ENCODE measurements at places on chromosomes 4 and X.

GRCh38 chr4:176437756-176438155 is 118.0 kb downstream of the SPCS3 start:
- DNase-seq = no peak

DNA sequence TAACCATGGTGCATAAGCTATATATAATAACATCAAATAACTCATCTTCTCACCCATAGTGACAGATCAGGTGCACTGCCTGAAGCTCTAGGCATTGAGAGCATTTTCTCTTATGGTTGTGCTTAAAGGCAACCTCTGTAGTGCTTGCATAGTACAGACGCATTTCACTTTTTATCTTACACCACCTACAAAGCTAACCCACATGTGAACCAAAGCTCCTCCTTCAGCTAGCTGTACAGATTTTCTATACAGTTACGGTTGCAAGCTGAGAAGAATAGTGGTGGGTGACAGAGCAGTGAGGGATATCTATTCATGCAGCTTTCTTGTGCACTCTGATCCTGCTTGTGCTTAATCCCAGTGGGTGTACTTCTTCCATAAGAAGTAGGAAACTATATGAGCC is 1525.2 kb downstream of the STIM2 start:
- no peak for DNase-seq

GRCh38 chr4:120853161-120853935 is 69.2 kb downstream of the PRDM5 start:
- no peak for DNase-seq

DNA sequence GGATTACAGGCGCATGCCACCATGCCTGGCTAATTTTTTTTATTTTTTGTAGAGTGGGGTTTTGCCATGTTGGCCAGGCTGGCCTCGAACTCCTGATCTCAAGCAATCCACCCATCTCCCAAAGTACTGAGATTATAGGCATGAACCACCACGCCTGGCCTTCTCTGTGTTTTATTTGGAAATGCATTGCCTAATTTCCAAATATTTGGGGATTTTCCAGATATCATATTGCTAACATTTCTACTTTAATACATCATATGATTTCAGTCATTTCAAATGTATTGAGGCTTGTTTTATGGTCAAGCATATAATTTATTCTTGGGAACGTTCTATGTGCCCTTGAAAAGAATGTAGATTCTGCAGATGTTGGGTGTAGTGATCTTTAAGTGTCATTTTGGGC is 38.8 kb downstream of the FGF2 start:
- peak; percentile 37 for DNase-seq

GRCh38 chr4:3711183-3712111 is 54.7 kb upstream of the ADRA2C start:
- DNase-seq = no peak

DNA sequence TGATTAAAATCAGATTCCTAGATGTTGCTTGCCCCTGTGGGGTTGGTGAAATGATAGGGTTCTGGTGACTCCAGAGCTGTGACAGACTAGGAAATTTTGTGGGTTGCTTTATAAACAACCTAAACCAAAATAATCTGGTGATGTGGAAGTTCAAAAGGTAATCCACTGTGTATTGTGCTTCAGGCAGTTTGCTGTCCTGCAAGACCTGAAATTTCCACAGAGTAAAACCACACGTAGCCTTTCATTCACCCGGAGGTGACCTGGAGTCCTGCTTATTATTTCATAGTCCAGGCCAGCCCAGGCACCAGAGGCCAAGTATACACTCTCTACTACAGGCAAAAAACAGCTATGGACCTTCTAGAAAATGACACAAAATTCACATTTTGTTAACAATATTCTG is 114.6 kb upstream of the CBR4 start:
- no peak for DNase-seq

- DNase-seq = no peak
Measured at GRCh38 chr4:78129383-78130108, 72.4 kb downstream of the FRAS1 start.

DNA sequence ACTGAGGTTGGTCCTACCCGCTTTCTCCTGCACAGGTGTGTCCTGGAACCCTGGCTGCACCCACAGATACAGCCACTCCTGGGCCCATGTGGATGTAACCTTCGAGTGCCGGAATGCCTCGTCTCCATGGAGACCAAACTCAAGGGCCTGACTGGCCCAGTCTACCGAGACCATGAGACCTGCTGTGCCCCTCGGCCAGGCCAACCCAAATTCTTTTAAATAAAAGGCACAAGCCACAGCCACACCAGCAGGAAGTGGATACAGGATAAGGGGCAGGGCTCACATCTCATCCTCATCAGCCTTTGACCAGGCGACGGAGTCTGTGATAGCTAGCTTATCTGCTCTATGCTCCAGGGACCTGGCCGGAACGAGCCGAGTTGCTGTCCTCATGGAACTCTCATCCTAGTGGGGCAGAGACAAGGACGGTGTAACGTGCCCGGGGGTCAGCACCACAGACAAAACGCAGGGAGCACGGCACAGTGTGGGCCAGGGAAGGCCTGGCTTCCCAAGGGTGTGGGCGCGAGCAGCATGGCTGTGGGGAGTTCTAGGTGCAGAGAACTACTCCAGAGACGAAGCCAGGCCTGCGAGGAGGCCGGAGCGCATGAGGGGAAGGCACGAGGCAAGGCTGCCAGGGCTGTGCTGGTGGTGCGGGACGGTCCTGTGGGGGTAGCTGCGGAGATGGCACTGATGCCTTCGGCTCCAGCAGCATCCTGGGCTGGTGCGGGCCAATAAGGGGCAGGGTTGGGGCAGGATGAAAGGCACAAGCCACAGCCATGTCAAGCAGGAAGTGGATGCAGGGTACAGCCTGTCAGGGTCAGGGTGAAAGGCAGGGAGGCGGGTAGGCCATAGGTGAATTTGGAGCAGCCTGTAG is 22.7 kb downstream of the NOP14 start:
- DNase-seq = no peak

- no peak for DNase-seq
Measured at GRCh38 chr4:67736262-67736661, 17.9 kb downstream of the GNRHR start.

DNA sequence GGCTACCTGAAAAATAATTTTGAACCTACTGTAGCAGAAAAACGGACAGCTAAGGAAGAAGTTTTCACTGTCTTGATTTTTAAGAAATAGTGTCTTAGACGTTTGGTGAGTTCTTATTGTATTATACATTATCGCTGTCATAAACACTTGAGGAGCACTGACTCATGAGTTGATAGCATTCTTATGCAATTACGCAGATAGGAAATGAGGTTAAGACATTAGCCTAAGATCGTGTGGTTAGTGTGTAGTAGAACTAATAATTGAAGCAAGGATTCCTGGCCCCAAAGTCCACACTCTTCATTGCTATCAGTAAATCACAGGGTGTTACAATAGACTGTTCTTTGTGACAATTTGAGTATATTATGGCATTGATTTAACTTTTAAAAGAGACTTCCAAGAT is 238.1 kb downstream of the ARAP2 start:
- DNase-seq = peak; percentile 3

DNA sequence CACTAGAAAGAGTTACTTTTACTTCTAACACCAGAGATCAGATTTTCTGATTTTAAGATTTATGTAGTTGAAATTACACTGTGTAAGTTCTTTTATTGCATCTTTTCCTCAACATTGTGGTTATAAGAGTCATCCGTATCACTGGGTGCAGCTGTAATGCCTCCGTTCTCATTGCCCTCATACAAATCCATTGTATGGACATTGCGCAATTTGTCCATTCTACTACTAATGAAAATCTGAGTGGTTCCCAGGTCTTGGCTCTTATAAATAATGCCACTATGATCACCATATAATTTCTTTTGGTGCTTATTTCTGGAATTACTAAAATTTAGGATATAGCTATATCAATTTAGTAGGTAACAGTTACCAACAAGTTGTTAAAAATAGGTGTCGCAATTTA is 614.0 kb upstream of the GALNT7 start:
- DNase-seq = no peak

DNA sequence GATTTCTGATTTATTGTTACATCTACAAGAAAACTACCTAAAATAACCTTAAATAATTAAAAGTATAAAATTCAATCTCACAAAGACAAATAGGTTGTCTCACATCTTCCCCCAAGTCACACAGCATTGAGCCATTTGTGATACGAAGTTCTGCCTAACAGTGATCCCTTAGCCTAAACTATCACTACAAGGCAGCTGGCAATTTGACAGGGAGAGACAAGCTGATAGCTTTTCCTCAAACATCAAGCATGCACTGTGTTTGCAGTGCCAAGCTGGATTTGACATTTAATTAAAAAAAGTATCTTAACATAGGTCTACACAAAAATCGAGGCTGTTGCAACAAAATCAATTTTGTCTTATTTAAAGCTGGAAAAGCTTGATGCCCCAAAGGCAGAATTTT is 464.7 kb upstream of the TRAM1L1 start:
- DNase-seq = no peak

DNA sequence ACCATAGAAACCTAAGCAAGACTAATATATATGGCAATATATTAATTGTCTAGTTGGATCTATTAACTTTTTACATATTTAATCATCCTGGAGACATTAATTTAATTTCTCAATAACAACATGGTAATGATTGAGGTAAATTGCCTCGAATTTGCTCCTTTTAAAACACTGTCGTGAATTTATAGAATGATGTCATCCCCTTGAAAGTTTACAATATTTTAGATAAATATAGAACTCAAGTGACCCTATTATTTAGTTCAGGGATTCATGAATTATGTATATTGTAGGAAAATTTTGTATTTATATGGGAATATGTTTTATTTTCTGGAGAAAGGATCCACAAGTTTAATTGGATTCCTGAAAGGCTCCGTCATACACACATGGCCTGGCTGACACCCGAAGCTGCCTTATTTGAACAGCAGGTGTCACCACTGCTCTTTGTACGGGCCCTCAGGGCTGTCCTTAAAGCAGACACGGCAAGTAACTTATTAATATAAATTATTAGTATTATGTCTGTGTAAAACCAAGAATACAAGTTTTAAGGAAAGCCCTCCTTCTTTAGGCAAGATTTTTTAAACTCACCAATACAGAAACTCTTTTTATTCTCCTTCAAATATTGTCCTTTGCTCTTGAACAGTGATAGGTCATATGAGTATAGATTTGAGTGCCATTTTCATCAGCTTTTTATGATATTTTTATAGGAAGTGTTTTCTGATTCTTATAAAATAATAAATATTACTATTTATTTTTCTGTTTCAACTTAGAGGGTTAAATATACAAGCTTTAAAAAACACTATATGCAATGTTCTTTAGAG is 1.9 kb upstream of the PLRG1 start:
- DNase-seq = peak; percentile 90

DNA sequence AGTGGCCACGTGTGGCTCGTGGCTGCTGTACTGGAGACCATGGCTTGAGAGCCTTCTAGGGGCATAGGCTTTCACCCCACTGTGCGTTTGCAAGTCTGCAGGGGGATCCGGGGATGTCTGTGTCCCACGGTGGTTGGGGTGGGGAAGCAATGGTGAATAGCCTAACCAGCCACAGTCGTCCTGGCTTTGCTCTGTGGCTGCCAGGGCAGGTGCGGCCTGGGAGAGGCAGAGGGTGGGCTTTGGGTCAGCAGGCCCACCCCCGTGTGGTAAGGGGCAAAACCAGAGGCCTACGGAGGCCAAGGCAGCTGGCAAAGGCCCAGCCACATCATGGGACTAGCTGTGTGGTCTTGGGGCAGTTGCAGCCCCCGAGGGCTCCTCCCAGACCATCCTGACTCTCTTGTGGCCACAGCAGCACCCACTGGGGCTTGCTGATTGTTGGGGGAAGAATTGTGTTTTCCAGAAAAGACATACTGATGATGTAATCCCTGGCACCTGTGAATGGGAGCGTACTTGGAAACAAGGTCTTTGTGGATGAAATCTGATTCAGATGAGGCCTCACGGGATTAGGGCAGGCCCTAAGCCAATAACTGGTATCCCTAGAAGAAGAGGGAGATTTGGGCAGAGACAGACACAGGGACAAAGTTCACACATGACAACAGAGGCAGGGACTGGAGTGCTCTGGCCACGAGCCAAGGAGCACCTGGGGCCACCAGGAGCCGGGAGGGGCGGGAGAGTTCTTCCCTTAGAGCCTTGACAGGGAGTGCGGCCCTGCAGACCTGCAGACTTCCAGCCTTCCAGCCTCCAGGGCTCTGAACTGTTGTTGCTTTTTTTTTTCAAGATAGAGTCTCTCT is 2.9 kb downstream of the CPZ start:
- DNase-seq = no peak

DNA sequence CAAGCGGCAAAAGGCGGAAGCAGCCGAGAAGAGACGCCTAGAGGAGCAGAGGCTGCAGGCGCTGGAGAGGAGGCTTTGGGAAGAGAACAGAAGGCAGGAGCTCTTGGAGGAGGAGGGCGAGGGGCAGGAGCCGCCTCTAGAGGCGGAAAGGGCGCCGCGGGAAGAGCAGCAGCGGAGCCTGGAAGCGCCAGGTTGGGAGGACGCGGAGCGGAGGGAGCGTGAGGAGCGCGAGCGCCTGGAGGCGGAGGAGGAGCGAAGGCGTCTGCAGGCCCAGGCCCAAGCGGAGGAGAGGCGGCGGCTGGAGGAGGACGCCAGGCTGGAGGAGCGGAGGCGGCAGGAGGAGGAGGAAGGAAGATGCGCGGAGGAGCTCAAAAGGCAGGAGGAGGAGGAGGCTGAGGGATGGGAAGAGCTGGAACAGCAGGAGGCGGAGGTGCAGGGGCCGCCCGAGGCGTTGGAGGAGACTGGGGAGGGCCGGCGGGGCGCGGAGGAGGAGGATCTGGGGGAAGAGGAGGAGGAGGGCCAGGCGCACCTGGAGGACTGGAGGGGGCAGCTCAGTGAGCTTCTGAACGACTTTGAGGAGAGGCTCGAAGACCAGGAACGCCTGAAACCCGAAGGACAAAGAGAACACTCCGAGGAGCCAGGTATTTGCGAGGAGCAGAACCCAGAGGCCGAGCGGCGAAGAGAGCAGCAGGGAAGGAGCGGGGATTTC is 72.9 kb downstream of the AASDH start:
- no peak for DNase-seq
